ENCODE measurements at places on chromosomes 6 and 20.

DNA sequence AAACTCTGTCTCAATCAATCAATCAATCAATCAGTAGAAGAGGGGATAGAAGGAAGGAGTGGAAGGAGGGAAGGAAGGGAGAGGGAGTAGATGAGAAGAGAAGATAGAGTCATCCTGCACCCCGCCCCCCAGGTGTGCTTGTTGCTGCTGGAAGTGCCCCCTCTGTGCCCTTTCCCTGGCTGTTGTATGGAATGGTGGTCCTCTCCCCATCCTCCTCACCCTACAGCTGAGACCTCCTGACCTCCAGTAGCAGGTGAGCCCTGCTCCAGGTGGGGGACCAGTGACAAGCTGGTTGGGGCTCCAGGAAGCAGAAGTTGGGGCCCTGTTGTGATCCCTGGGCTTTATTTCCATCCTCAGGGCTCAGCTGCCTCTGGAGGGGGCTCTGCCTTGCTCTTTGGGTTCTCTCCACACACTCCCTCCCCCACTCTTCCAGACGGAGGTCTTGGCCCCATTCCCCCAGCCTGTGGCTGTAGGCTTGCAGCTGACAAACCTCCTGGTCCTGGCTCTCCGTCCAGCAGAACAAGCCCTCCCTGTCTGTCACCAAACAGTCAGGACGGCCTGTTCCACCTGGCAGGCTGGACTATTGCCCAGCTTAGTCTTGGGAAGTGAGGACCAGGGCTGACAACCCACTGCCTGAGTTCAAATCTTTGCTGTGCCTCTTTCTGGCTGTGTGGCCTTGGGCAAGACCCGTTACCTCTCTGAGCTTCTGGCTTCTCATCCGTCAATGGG lies 26.0 kb upstream of the SCRT2 start:
- no peak for DNase-seq

GRCh38 chr6:79133173-79133572 lies 55.1 kb upstream of the PHIP start:
- no peak for DNase-seq

DNA sequence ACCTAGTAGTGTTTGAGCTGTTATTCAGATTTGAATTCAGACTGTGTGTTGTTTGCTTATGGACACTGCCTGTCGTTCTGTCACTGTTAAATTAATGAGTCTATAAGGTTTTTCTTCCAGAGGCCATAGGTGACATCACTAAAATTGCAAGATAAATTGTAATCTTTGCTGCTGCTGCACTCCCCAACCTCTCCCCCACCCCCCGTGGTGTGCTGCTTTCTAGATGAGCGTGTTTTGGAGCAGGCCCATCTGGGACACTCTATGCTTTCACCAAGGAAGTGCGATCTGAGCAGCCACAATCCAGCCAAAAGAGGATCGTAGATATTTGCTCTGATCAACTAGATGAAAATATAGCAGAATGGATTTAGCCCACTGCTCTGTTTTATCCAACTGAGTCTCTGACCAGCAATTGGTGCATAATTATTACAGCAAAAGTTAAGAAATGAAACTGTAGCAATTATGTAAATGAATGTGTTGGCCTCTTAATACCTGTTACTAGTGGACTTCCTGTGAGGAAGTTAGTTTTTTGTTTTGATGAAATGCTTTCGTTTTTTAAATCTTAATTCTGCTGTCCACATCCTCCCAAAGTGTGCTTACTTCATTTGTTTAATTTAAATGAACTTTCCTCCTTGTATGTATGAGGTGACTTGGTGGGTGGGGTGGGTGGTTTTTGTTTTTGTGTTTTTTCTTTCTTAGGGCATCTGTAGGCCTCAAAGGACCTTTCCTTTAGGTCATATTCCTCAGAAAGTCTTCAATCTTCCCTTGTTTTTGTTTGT lies 58.1 kb downstream of the RPRD1B start:
- DNase-seq, result peak; percentile 41

DNA sequence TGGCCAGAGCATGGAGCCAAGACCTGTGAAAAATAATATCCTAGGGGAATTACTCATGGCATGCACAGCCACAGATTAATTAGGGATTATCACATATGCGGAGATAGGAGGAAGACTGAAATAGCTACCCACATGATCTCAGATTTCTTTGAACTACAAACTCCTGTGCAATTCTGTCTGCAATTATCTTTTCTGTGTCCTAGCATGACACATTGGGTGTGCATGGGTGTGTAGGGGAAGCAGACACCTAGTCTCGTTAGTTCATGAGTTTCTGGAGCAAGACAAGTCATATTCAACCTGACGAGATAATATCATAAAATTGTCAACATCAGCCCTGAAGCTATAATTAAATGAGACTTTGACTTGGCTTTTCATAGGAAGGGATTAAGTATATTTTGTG lies 3.6 kb upstream of the SLC17A4 start:
- DNase-seq, result no peak

DNA sequence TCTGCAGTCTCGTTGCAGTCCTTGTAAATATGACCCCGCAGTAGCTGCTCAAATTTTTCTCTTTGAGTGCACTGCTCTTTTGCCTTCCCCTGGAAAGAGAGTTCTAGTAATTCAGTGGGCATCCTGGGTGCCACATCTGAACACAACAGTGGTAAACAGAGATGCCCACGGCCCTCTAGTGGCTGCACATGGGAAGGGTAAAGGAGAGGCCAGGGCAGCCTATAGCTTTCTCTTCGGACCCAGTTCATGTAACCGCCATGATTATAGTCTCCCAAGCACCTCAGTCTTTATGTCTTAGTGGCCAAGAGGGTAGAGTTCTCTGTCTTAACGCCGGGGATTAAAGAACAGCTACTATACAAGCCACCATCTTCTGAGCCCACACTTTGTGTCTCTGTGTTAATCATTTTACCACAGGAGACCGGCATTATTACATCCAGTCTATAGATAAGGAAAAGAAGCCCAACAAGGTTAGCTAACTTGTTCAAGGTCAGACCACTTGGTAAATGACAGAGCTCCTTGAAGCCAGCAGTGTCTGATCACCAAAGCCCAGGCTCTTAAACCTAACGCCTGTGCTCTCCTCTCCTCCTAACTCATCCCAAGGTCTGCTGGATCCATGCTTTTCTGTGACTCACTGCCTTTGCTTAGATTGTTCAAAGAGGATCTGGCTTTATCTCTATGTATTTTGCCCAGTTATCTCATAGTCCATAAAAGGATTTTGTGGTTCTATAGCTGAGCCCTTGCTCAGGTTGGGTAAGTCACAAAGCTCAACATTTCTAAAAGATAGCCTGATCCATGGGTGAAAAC lies 81.8 kb downstream of the ISM1 start:
- peak; percentile 39 for DNase-seq

- DNase-seq, result no peak
Measured at GRCh38 chr6:71124340-71124739, 164.3 kb upstream of the OGFRL1 start.

GRCh38 chr20:12891643-12892042 lies 117.1 kb upstream of the SPTLC3 start:
- no peak for DNase-seq

GRCh38 chr20:3757268-3757667 lies 10.3 kb downstream of the ADISSP start:
- no peak for DNase-seq

- DNase-seq, result no peak
Measured at GRCh38 chr6:1325461-1326309, 13.8 kb downstream of the FOXQ1 start.

- no peak for DNase-seq
Measured at GRCh38 chr20:56788671-56789610, 159.8 kb downstream of the TFAP2C start.

DNA sequence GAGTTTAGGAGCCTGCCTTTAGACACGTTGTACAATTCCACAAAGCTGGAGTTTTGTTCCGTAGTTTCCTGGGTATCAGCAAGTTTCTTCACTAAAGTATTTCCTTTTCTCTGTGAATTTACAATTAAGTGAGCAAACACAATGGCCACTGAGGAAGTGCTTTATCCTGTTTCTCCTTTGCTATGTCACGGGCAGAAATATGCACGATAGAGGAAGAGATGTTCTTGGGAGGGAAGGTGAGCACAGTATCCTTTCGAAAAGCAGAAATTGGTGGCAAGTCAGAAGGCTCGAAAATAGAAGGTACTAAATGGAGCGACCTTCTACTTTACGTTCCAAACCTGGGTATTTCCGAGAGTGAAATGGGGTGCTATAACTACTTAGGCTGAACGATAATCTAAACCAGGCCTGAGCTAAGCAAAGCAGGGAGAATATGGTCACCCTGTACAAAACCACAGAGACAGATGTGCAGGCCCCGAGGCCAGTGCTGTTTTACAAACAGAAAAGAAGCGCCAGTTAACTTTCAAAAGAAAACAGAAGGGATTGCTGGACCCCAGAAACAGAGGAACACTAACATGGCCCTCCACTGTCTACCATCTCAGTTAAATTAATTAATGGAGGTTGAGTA lies 259.6 kb downstream of the TBC1D7 start:
- no peak for DNase-seq

DNA sequence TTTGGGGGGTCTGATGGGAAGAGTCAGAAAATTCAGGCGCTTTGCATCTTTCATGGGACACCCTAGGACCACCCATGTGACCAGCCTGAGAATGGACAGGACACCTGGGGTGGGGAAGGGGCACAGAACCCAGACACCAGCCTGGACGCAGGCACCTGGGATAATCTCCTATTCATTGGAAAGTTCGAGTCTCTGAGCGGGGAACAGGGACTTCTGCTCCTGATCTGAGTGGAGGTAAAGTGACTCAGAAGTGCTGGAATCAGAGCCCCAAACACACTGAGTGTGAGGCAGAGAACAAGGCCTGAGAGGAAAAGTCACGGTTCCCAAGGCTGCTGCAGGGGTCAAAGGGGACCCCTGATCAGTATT lies 1.4 kb downstream of the HLA-B start:
- DNase-seq, result peak; percentile 38

- DNase-seq, result no peak
Measured at GRCh38 chr6:9754515-9754914, 660.4 kb downstream of the TFAP2A start.

DNA sequence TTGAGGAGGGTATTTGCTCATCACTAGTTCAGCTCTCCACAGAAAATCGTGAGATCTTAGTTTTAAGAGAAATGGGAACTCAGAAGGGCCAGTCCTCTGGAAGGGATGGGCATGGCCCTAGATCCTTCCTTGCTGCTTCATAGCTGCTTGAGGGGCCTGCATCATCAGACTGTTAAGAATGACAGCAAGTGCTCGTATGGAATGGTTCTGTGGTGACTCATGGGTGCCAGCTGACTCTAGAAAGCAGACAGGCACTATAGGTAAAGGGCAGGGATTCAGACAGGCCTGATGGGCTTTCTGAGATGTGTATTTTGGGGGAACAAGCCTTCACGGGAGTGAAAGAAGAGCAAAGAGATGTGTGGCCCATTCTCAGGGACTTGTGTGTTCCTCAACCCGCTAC lies 90.8 kb downstream of the MYLK4 start:
- DNase-seq, result no peak

GRCh38 chr20:63066506-63067265 lies 59.9 kb upstream of the BHLHE23 start:
- no peak for DNase-seq

All from CD4-positive, alpha-beta T cell treated with Interleukin-17A for 1 hour (primary cell).